Activated CD4-positive, alpha-beta T cell treated with anti-CD3 and anti-CD28 coated beads, Interleukin-2, amount 50 U/mL, for 1 hour (primary cell): ENCODE measurements at places on chromosomes 6 and 20.

- DNase-seq: no peak
Measured at GRCh38 chr6:7721649-7722048, 4.2 kb upstream of the BMP6 start.

- no peak for DNase-seq
Measured at GRCh38 chr6:36655085-36655724, 23.3 kb upstream of the CDKN1A start.

- DNase-seq: no peak
Measured at GRCh38 chr6:15877231-15877630, 214.4 kb upstream of the DTNBP1 start.

GRCh38 chr6:75893058-75893775, 144.2 kb downstream of the MYO6 start:
- DNase-seq: no peak

DNA sequence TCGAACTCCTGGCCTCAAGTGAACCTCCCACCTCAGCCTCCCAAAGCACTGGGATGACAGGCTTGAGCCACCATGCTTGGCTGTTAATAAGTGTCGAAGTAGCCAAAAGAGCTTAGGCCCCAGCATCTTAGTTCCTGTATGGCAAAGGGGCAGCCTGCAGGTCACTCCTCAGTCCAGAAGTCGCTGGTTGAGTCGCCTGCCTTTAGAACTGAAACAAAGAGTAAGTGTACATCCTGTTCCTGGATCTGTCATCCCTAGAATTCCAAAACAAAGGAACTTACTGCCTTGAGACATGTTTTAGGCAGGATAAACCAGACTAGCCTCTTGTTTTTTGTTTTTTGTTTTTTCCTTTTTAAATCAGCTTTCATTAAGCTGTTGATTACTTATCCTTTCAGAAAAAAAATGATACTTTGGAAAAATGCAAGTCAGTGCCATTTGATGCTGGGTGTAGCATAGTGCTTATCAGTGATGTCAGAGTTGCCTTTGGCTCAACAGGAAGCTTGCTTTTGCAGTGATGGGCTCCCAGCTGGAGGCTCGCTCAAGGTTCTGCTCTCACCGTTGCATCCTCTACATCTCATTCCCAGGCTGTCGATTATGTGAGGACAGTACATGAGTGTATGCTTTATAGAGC, 9.0 kb downstream of the ACTR5 start:
- no peak for DNase-seq

- no peak for DNase-seq
Measured at GRCh38 chr6:88748141-88748540, 215.3 kb downstream of the RNGTT start.

- DNase-seq: no peak
Measured at GRCh38 chr6:45513213-45513618, 135.5 kb upstream of the SUPT3H start.

GRCh38 chr20:17439616-17440296, 91.4 kb downstream of the BFSP1 start:
- no peak for DNase-seq

GRCh38 chr20:61219021-61219431, 33.0 kb upstream of the CDH4 start:
- no peak for DNase-seq

- no peak for DNase-seq
Measured at GRCh38 chr6:136166815-136167214, 83.3 kb downstream of the MTFR2 start.

GRCh38 chr6:130836055-130836640, 8.9 kb downstream of the SMLR1 start:
- DNase-seq: no peak

GRCh38 chr6:166165558-166166313, 1.9 kb downstream of the TBXT start:
- no peak for DNase-seq

DNA sequence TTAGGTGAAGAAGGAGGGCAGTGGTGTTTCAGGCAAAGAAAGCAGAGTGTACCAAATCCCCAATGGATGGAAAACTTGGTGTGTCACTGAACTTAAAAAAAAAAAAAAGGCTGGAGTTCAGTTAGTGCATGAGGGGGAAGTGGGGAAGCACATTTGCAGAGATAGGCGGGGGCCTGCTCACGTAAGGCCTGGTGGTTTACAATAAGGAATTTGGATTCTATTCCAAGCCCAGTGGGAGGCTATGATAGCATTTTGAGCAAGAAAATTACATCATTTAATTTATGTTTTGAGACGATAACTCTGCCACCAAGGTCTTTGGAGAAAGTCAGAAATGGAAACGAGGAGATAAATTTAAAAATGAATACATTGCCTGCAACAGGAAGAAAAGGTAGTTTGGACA, 225.5 kb downstream of the EYA4 start:
- DNase-seq: no peak

- DNase-seq: no peak
Measured at GRCh38 chr6:131992557-131992956, 41.4 kb upstream of the CCN2 start.

DNA sequence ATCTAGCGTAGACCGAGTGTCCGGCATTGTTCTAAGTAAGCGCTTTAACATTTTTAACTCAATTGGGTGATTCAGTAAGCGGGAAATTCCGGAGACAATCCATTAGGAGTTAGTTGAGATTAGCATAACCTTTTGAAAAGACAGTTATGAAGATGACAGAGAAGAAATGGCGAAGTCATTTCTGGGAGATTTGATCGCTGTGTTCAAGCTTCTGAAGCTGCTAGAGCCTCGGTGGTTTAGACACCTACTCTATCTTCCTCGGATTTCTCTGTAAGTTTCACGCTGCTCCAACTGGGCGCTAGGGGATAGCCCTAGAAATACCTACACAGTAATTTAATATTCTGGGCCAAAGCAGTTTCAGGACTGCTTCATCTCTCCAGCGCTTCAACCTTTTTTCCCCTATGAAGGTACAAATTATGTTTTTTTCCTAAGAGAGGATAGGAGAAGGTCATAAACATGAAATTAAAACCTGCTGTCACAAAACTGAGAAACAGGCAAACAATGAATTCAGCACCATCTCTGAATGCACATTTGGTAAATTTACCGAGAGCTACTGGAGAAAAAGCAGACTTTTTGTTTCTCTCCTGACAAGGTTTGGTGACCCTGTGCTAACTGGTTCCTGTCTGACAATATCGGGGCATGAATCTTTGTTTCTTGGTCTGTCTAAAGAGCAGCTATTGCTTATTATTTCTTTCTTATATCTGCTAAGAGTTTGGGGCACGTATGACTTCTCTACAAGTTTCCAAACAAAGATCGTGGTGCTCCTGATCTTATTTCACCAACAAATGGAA, 22.4 kb downstream of the ZNF311 start:
- no peak for DNase-seq

GRCh38 chr6:24148684-24149083, 22.7 kb downstream of the NRSN1 start:
- no peak for DNase-seq

GRCh38 chr6:163229050-163229449, 185.5 kb upstream of the QKI start:
- no peak for DNase-seq

DNA sequence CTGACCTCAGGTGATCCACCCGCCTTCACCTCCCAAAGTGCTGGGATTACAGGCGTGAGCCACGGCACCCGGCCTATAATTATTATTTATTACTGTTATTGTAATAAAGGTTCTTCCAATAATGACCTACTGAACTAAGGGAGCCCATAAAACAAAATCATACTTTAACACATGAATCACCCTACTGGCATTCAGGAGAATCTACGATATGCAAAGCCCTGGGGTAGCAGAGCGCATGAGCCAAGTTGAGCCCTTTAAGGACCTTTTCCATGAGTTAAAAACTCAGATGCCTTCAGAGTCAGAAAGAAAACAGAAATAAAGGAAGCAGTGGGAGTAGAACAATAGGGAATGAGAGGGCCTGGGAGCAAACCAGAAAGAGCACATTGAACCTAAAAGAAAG, 41.5 kb downstream of the SNRPB start:
- no peak for DNase-seq

- DNase-seq: no peak
Measured at GRCh38 chr6:8658416-8658815, 223.1 kb upstream of the SLC35B3 start.

DNA sequence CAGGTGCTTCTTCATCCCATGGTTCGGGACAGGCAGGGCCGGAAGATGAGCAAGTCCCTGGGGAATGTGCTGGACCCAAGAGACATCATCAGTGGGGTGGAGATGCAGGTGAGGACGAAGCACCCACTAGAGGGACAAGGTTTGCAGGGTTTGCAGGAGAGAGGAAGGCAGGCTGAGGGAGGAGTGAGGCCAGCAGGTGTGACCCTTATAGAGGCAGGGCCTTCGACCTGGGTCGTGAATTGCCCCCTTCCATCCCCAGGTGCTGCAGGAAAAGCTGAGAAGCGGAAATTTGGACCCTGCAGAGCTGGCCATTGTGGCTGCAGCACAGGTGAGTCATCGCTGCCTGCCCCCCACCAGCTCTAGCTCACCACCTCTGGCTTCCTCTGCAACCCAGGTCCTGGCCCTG, 8.4 kb downstream of the VARS2 start:
- DNase-seq: no peak

DNA sequence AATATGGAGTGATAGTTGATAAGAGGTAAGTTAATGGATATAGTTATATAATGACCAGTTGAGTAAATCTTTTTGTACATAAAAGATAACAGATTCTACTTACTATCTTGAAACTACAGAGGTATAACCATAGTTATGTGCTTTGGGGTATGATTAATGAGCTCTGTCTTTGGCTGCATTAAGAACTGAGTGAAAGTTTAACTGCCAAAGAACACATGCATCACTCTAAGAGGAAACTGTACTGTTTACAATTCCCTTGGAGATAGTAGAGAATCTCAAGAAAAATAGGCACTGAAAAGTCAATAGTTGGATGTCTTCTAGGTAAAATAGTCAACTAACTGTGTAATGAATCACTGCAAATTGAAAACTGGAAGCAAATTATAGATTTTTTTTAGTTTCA, 1129.5 kb downstream of the EPHA7 start:
- DNase-seq: no peak

DNA sequence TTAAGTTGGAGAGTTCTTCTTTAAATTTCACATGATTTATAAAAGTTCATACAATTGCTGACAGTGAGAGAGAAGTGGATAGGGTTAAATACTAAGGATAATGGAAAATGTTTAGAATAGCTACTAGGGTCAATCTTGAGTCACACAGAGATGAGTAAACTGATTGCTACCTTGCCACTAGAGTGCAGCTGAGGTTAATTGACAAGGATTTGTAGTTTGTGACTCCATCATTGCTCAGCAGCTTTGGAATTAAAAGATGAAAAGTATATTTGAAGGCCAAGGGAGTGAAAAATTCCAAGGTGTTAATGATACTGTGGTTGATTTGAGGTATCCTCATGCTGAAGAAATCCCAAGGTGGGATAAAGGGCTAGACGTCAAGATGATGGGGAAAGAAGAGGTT, 524.0 kb downstream of the UTRN start:
- DNase-seq: no peak

DNA sequence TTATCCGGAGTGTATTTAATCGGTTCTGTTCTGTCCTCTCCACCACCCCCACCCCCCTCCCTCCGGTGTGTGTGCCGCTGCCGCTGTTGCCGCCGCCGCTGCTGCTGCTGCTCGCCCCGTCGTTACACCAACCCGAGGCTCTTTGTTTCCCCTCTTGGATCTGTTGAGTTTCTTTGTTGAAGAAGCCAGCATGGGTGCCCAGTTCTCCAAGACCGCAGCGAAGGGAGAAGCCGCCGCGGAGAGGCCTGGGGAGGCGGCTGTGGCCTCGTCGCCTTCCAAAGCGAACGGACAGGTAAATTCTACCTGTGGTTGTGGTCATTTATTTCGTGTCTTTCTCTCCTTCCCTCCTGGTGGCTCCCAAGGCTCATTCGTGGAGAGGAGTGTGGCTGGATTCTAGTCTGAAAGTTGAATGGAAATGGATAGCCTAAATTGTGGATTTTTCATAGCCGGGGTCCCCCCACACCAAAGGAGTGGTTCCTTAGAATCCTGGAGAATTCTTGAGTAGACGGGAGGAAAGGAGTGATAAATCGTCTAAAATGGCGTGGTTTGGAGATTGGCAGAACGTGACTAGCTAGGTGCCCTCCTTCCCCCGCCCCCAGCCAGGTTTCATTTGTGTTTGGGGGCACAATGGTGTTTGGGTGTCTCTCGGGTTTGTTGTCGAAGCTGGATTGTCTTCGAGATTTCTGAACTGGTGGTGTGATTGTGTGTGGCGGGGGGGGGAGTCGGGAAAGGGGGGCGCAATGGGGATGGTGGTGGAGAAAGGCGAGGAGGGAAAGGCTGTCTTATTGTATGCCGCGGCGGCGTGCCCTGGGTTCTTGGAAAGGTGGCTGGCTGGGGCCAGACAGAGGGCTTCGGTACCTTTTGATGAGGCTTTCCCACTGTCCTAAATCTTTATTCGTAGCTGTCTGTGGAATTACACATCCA, 673 bp downstream of the MARCKS start:
- no peak for DNase-seq

DNA sequence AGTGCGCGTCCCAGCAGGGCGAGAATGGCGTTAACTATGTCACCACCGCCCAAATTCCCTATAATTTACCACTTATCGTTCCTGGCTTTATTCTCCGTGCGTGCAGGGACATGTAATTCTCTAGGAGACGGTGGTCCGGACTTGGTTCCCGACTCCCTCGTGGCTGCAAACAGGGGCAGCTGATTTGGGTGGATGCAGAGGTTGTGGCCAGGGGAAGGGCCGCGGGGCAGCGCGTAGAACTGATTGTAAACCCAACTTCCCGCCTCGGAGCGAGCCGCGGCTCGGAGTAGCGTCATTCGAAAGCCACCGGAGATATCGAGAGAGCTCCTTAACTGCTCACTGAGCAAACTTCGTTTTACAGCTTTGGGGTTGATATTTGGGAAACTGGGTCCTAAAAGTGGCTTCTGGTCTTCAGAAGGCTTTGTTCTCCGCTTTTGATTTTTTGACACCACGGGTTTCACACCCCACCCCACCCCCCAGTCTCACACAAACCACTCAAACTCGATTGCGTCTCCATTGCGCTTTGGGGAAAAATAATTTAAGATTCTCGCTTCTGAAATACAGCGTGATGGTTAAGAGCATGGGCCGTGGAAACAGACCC, 17.5 kb upstream of the ZSCAN9 start:
- no peak for DNase-seq

DNA sequence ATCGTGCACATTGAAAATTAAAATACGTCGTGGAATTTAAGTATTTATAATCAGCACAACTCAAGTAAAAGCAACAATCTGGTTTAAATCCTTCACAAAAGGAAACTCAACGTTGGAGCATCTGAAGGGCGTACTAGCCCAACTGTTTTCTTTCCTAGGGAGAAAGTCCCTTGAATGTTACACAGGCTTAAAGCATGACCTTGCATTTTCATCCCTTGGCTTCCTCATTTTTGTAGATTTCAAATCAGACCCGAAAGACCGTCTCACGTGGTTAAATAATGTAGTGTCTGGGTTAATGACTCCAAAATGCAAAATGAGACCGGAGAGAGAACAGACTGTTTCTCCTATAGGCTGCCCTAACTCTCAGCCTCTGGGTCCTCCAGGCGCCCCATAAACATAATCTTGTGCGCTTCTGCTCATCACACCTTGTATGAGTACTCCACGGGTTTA, 249.2 kb upstream of the RREB1 start:
- DNase-seq: no peak

DNA sequence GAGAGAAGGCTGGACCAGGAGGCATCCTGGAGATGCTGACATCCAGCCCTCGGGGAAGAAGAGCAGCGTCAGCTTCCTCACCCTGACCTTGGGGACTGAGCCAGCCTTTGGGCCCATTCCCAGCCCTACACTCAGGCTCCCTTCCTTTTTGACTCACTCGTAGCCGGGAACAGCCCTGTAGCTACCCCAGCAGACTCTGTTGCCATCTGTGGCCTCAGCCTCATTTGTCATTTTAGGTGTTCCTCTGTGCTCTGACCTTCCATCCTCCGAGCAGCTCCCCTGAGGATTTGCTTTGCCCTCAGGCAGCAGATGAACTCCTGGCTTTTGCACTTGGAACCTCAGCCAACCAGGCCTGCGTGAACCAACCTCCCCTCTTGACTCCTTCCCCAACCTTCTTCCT, 67.5 kb downstream of the ELOVL2 start:
- no peak for DNase-seq
